ENCODE measurements at places on chromosomes 12 and 14.

DNA sequence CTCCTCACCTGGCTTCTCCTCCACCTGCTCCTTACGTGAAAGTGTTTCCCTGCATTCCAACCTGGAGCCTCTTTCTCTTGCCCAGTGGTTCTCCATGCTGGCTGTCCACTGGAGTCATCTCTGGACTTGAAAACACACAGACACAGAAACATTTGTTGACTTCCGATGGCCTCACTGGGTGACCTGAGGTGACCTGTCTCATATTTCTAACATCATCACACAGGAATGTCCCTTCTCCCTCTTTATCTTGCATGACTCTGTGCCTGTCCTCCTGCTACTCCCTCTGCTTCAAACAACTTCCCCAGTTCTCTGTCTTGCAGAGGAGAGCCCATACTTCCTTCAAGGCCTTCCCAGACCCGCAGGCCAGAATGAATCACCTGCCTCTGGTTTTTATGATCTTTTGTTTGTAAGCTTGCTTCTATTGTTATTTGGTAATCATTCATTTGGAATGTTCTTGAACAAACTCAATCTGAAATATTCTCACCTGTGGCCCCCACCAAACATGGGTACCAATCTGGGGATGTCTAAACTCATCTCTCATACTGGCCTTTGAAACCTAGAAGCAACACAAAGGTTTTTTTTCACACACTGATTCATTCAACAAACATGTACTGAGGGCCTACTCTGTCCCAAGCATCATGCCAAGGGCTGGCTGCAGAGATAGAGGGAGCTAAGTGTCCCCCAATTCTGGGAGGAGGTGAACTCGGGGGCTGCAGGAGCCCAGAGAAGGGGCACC is 9.7 kb upstream of the RIN3 start:
- DNase-seq, result no peak

DNA sequence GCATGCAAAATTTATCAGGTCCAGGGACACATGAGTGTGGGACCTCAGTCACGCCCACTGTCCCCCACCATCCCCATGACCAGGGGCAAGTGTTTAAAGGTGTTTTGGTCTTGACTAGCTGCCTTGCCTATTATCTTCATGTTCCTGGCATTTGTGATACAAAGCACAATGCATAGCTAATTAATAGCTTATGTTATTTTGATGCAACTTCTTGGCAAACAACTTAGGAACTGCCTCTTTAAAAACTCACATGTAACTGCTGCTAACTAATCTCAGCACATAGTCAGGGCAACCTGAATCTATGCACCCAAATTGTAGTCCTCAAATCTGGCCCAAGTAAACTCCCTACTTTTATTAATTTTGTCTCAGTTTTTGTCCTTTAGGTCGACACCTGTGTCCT is 7.4 kb upstream of the OR6J1 start:
- no peak for DNase-seq

- DNase-seq, result no peak
These were observed 411.8 kb upstream of the MIS18BP1 start for GRCh38 chr14:45664668-45665356.

GRCh38 chr12:16726879-16727278 is 120.9 kb upstream of the LMO3 start:
- no peak for DNase-seq

- no peak for DNase-seq
These were observed 13.3 kb upstream of the EIF4B start for GRCh38 chr12:52992699-52993557.

DNA sequence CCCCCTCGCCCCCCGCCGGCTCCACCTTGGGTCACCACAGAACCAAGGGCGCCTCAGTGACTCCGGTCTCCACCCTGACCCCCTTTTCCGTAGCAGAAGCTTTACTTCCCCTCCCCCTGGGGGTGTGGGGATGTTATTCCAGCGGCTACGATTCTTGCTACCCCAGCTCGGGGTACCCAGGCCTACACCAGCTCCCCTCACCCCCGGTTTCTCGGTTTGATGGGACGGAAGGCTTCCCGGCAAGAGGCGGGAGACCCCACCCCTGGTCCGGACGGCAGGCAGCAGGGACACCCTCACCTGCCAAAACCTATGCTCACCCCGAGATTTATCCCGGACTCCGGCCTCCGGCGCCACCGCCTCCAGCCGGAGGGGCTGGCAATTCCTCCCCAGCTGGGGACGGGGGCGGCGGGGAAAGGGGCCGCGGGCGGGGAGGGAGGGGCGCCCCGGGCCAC is 619 bp downstream of the RAB15 start:
- no peak for DNase-seq

DNA sequence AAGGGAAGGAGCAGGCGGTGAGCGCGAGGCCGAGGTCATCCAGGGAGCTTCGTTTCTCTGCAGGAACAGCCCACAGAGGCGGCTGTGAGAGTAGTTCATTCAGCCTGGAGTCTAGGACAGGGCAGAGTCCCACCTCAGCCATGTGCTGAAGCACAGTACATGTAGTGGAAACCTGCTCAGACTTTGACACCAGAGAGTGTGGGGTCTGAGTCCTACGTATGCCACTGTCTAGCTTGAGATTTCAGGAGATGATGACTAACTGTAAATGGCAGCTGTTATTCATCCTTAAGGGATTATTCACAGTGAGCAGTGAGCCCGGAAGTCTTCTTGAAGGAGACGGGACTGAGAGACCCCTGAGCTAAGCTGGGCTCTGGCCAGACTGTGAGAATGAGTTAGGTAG is 938 bp upstream of the SLC6A13 start:
- no peak for DNase-seq

GRCh38 chr12:77999074-77999715 is 168.5 kb downstream of the NAV3 start:
- no peak for DNase-seq

GRCh38 chr12:6891646-6892001 is 13.0 kb upstream of the LRRC23 start:
- no peak for DNase-seq

DNA sequence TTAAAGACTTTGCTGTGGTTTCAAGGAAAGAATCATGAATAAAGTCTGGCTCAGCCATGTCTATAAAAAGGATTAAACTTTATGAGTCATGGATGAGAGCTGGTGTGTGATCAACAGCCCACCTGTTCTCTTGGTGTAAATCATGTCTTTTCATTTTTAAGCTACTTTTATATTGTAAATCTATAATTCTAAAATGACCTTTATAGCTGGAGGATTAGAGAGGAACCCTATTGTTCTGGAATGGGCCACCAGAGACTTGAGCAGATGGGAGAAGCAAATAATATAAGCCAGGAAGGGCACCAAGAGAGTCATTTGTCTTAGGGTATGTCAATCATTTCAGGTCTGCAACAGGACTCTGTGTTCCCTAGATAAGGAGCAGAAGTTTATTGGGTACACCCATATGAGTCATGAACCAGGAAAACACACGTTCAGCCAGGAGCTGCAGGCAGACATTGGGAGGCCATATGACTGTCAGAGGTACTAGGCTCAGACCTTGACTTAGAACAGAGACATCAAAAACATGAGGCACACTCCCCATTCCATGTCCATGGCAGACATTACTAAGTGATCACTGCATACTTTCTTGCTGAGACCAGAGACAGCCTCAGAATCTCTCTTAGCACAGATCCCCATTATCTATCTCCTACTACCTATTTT is 49.3 kb downstream of the NDUFA12 start:
- no peak for DNase-seq

GRCh38 chr14:95127531-95127911 is 29.8 kb downstream of the DICER1 start:
- DNase-seq, result no peak
